ENCODE measurements at places on chromosomes 5 and 9.

GRCh38 chr9:87701931-87702421, 23.9 kb upstream of the CTSL start:
- no peak for DNase-seq

- DNase-seq: no peak
These were observed 14.7 kb upstream of the IRX4 start for GRCh38 chr5:1897386-1897785.

DNA sequence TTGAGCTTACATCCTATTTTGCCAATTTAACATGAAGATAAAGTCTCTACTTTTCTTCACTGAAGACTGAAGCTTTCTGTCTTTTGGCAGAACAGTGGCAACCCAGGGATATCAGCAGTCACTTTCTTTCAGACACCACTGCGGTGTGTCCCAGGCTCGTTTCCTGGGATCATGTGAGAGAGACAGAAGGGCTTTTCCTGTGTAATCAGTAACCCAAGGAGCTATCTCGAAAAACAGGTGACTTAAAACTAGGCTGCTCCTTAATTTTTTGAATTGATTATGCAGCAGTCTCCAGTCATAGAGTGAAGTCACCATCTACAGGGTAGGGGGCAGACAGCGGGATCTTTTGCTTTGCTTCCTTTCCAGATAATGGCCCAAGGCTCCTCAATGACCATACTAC, 68.5 kb downstream of the ZNF462 start:
- DNase-seq: no peak

GRCh38 chr5:177194268-177194667, 60.7 kb downstream of the NSD1 start:
- no peak for DNase-seq

DNA sequence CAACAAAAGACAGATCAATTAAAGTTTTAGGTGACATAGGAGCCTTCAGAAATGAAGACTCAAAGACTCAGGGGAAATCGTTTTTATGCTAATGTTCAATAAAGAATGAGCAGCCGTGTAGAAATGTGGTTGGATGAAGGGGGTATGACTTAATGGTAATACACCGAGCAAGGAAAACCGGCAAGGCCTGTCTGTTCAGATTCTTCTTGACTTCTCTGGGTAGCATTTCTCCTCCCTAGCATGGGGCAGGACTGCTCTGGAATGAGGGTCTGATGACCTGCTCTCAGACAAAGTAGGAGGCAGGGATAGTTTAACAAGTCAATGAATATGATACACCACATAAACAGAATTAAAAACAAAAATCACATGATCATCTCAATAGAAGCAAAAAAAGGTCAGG, 487.4 kb downstream of the ZNF608 start:
- no peak for DNase-seq

- no peak for DNase-seq
These were observed 29.8 kb upstream of the MIER3 start for GRCh38 chr5:56981548-56982315.

DNA sequence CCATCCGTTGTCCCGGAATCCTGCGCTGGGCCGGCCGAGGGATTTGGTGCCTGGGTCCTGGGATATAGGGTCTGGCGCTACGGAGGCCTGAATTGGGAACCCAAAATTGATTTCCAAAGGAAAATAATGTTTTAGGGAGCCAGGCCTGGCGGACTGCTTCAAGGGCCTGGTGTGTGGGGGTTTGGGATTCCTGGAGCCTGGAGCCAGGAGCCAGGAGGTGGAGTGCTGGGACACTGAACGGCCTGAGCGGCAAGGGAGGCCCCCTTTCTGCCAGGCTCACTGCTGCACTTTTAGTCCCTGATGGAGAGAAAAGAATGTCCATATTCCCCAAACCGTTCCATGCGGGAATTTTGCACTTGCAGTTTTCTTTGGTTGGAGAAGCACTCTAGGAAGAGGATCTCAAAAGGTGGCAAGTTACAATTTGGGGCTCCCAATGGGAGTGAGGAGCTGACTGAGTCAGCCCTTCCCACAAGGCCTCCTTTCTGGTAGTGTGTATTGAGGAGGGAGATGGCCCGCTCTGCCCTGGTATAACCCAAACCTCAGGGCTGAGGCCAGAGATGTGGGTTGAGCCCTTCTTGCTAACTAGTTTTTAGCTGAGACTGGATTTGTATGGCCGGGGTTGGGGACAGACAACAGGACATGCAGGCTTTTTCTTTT, 2.2 kb downstream of the LMX1B start:
- peak; percentile 45 for DNase-seq

- no peak for DNase-seq
These were observed 42.1 kb upstream of the ZNF622 start for GRCh38 chr5:16507716-16508115.

DNA sequence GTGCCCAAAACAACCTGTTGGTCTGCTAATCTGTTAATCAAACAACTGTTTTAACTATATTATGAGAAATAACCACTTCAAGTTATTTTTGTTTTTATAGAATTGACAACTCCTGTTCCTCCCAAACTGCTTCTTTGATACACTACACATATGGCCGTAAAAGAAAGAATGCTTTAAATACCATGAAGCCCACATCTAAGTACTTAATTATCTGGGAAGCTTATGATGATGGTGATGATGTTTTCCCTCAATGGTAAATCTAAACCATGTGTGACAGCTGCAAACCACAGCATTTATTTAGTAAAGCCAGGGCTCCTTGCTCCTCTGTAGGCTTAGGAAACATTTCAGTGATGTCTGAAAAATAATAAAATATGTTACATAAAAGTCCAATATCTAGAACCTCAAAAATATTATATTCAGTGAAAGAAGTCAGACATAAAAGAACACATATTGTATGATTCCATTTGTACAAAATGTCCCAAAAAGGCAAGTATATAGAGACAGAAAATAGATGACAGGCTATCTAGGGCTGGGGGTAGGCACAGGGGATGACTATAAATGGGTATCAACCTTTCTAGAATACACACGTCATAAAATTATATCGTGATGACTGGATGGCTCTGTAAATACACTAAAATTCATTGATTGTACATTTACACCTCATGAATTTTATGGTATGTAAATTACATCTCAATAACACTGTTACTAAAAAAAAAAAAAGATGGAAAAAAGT, 154.1 kb downstream of the EFNA5 start:
- DNase-seq: no peak

DNA sequence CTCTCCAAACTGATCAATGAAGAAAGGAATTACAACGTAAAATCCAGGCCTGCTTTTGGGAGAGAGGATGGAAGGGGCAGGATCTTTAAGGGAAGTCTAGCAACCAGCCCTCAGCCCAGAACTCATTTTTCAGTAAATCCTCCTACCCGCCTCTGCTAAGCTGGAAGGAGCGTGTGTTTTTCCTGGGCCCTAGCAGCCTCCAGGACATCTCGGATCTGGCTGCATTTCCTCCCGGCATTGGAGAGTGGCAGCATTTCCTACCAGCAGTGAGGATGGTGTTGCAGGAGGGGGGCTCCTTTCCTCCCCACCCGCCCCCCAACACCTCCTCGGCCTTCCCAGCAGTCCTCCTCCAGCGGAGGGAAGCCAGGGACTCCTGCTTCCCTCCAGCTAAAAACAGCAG, 54.5 kb downstream of the DCP2 start:
- no peak for DNase-seq

- no peak for DNase-seq
These were observed 58.3 kb downstream of the HMGCR start for GRCh38 chr5:75395277-75395676.

- no peak for DNase-seq
These were observed 243.0 kb upstream of the PTPRD start for GRCh38 chr9:10855847-10856246.

DNA sequence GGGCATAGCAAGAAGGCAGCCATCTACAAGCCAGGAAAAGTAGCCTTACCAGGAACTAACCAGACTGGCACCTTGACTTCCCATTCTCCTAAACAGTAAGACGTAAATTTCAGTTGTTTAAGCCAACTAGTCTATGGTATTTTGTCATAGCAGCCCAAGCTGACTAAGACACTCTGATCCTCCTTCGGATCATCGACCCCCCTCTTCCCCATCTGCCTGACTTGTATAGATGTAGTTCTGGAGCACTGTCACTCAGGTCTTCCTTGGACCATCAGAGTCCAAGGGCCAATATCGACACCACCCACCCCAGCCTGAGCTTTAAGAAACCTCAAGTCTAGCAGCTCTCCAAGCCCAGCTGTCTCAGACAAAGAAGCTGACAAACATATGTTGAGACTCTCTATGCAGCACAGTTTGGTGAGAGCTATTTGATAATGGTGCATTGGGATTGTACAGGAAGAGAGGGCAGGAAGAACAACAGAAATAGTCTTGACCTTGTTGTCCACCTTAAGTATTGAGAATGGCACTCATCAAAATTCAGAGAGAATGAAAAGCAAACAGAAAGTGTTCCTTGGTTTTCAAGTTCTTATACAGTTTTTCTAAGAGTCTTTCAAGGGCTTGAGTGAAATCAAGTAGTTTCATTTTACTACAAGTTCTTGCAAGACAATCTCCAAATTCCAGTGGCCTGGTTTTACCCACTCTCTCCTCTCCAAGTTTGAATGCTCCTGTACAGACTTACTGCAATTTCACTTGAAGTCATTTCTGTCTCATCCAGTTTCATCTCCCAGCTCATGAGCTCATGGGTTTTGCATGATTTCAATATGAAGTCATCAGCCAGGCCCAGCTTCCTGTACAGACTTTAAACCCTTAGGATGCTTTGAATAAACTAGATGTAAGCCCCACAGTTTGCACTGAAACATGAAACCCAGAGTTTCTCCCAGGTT, 122.3 kb upstream of the RAI14 start:
- no peak for DNase-seq

DNA sequence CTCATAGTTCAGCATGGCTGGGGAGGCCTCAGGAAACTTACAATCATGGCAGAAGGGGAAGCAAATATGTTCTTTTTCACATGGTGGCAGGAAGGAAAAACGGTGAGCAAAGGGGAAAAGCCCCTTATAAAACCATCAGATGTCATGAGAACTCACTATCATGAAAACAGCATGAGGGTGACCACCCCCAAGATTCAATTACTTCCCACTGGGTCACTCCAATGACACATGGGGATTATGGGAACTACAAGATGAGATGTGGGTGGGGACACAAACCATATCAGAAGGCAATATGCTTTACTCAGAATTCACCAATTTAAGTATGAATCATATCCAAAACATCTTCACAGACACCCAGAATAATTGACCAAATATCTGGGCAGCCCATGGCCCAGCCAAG, 19.7 kb downstream of the MAT2B start:
- no peak for DNase-seq

GRCh38 chr5:72238712-72239445, 81.2 kb downstream of the MRPS27 start:
- no peak for DNase-seq

DNA sequence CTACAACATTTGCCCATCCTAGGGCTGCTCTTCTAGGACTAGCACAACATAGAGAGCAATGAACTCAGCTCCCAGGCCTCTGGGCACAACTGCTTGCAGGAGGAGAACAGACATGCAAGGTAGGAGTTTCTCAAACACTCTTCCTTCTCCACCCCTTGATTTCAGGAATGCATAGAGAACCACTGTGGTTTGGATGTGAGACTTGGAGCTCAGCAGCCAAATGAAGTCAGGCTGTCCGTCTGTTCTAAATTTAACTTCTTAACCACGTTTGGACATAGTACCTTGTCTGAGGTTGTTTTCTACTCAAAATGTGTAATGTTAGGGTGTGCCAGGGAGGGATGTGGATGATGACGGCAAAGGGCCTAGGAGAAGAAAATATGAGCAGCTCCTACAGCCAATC, 515.1 kb upstream of the TNC start:
- DNase-seq: no peak

DNA sequence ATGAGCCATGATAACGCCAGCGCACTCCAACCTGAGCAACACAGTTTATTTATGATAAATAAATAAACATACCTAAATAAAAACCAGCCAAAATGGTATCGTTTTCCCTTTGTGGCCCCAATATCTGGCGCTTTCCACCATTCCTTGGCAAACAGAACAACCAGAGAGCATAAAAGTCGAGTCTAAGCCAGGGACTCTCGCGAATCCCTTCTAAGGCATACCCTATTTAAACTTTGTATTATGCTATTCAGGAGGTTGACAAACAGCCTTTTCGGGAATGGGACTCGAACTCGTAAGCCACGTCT, 386 bp upstream of the MATR3 start:
- no peak for DNase-seq

DNA sequence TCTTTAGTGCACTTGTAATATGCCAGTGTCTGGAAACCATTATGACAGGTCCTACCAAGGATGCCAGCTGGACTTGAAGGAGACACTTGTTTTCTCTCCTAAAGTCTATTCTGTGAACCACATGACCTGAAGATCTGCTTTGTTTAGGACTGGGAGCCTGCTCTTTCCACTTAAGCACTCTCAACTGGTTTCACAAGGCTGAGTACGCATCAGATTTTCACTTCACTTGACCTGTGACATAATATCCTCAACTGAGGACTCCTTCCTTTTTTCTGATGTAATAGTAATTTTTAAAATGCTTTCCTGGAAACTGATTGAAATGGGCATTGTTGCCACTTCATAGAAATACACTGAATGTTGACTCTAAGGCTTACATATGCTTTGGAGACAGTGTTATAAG, 52.2 kb downstream of the PDE8B start:
- no peak for DNase-seq

DNA sequence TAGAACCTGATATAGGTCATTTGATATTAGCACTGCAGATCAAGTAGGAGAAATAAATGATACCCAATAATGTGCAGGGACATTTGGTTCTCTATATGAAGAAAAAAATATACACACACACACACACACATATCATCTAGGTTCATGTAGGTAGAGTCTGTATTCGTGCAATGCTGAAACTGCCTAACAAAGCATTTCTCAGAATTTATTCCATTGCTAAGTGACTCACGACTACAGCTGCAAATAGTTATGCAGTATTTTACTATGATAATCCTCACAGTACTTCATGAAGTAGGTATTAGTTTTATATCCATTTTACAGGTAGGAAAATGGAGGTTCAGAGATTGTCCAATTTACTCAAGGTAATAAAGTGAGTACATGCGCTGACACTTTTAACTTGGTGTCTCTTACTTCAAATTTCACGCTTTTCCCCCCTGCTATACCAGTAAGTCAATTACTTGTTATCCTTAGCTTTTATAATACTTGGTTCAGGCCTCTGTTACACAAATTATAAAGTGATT, 2.4 kb downstream of the GIN1 start:
- DNase-seq: no peak

GRCh38 chr5:32088214-32088613, 85.9 kb downstream of the GOLPH3 start:
- no peak for DNase-seq

GRCh38 chr9:95726756-95727155, 148.7 kb upstream of the ERCC6L2 start:
- DNase-seq: no peak

DNA sequence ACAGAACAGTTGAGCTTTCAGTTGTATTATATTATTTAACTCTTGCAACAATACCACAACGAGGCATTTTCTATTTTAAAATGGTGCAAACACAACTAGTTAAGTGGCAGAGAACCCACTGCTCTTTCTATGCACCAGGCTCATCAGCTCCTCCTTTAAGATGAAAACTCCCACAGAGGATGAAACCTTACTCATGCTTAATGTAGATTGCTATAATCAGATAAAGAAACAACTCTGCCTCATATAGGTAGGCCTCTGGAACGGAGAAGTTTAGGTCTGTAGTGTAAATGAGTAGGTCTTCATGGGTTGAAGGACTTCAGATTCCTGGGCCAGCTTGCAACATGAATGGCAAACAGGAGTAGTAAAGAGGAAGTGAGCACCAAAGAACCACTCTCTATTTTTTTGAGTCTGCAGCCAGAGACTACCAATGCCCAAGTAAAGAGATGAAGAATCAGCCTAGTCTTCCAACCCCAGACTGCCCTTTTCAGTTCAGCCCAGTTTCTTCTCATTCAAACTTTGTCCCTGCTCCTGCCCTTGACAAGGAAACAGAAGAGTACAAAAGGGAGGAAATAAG, 33.9 kb downstream of the HACD4 start:
- no peak for DNase-seq

All from right forelimb (tissue), 1 donor.